ENCODE measurements at places on chromosomes 1 and 21.

DNA sequence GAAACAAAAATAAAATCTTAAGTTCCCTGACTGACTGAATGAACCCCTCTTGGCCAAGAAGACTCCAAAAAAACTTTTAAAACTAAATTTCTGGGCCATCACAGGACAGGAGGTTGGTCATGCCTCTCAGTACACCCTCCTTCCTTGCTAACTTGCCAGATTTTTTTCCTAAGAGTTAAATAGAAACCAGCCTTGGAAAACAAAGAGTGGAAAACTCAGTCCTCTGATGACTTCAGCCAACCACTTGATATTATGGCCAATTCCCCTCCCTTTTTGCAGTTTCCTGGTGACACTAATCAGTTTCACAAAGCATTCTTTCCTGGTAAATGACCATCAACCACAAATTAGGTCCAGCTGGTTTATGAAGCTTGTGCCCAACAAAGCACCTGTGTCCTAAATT is 134.8 kb downstream of the ZNF648 start:
- DNase-seq: no peak

GRCh38 chr1:226405411-226405988 is 2.4 kb downstream of the PARP1 start:
- DNase-seq: no peak

- no peak for DNase-seq
Measured at GRCh38 chr1:231828182-231828920, 201.8 kb downstream of the DISC1 start.

DNA sequence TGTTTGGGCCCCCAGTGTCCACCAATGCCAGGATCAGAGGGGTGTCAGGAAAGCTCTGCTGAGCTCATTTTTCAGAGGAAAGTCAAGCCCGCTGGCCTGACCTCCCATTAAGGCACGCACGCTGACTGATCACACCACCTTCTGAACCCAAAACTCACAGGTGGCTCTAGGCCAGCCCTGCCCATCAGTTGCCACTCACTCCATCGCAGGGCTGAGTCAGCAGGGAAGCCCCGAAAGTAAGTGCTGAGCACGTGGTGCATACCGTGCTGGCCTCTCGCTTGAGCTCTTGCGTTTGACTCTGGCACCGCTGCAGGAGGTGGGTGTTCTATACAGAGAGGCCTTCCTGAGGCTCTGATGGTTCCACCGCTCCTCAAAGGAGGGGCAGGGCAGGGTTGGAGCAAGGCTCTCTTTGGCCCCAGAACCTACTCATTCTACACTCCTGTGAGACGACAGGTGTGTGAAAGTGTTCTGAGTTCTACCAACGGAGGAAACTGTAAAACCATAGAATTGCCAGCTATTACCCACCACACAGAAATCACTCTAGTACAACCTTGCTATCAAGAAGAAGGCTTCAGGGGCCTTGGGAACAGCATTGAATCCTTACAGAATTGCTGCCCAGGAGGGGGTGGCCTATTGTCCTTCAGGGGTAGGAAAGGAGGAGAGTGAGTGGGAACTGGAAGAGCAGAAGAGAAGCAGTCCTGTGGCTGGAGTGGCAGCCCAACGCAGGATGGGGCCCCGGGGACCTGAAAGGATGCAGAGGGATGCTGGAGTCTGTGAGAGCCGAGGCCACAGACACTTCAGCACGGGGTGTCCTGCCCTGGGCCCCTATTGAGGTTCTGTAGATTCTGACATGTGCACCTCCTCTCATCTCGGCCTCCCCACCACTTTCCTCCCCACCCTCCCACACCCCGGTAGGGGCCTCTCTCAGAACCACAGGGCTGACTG is 214.7 kb upstream of the EDN2 start:
- no peak for DNase-seq

DNA sequence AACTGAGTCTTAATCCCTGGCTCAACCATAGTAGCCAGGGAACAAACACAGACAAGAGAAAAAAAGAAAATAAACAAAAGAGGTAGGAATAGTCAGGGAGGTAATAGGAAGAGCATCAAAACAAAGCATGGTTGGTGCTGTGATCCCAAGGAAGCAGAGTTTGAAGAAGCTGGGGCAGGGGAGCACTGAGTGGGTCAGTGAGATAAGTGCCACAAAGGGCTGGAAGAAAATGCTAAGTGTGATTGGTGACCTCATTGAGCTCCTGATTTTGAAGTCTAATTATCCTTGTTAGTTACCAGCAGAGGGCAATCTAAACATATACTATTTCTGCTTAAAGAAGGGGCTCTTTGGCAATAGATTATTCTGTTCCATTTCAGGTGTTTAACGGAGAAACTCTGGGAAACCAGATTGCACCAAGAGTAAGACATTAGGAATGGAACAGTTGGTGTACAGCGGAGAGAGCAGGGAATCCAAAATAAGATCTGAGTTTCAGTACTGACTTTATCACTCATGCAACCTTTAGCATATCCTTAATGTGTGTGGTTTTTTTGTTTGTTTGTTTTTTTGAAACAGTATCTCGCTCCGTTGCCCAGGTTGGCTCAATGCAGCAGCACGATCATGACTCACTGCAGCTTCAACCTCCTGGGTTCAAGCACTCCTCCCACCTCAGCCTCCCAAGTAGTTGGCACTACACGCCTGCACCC is 30.7 kb upstream of the KIAA1614 start:
- no peak for DNase-seq

GRCh38 chr1:81446000-81446669 is 354.6 kb upstream of the ADGRL2 start:
- no peak for DNase-seq

DNA sequence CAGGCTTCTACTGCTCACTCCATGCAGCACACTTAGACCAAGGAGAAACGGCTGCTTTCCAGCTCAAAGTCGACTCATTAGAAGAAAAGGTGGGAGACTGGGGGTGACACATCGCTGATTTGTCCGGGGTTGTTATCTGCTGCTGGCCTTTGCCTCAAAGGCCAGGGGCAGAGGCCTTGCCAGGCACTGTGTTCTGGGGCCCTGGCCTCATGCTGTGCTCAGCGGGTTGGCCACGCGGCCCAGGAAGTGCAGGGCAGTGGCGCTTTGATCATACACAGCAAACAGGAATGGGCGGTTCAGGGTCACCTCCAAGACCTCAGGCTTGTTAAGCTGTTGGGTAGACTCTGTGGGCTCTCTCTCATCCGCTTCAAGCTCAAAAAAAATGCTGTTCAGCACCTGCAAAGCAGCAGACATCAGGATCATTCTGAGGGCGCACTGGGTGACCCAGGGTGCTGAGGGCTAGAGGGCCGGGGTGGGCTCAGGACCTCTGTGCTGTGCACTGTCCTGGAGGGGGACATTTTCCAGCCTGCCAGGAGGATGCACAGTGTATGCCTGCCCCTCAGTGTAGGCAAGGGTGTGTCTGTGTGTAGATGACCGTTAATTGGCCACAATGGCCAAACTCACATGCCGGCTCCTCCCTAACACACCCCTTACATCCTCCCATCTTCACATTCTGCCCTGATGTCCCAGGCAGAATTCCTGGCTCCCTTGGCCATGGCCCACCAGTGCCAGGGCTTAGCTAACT is 10.8 kb downstream of the AGT start:
- DNase-seq: no peak

DNA sequence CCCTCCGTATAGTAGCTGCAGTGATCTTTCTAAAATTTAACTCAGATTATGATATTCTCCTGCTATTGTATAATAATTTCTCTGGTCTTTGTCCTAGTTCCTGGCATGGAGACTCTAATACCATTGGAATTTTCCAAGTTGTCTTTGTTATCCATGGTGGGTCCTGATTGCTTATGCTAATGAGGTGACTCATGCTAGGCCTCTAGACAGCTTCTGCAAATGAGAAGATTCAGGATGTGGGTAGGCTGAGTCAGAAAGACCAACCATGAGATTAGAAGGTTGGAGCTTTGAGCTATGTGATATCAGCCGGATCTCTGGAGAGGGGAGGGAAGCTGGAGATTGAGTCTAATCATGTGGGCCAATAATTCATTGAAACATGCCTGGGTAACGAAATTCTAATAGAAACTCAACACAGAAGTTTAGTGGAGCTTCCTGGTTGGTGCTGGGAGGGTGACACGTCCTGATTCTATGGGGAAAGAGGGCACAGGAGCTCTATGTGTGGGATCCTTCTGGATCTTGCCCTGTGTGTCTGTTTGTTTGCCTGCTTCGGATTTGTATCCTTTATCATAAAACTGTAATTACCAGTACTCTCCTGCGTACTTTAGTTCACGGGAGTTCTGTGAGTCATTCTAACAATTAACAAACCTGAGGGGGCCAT is 73.2 kb upstream of the CNIH3 start:
- DNase-seq: no peak

- no peak for DNase-seq
Measured at GRCh38 chr21:44255511-44255981, 6.2 kb downstream of the DNMT3L start.

GRCh38 chr1:2856066-2856390 is 54.5 kb upstream of the TTC34 start:
- no peak for DNase-seq

DNA sequence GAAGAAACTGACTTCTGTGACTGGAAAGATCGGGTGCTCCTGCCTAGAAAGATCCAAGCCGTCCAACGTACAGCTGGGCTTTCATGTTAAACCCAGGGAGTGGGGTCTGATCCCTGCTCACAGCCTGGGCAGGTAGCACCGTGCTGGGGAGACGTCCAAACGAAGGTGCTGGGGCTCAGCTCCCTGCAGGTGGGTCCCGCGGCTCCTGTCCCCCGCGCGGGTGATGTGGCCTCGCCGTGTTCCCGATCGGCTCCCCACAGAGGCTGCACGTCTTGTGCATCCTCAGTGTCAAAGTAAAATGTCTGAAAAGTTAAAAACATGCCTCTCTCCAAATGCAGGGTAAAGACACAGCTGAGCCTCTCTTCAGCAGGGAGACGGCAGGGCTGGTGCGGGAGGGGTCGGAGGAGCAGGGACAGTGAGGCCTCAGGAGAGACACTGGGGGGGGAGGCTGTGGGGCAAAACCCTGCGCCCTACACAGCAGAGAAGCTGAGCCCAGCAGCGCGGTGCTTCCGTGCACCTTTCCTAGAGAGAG is 40.1 kb upstream of the COL6A2 start:
- no peak for DNase-seq

DNA sequence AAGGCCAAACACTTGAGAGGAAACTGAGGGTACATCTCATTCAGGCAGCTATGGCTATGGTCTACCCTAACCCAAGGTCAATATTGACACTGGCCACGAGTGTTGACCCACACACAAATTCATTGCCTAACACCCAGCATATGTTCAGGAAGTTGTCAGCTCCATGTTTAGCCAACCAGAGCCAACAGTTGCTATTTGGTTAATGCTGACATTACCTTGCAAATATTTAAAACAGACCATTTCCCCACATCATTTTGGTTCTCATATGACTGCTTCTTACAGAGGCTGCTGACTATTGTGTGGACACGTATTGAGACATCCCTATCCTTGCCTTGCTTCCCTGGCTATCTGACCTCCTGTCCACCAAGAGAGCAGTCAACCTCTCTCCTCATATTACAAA is 97.3 kb downstream of the LMX1A start:
- no peak for DNase-seq

DNA sequence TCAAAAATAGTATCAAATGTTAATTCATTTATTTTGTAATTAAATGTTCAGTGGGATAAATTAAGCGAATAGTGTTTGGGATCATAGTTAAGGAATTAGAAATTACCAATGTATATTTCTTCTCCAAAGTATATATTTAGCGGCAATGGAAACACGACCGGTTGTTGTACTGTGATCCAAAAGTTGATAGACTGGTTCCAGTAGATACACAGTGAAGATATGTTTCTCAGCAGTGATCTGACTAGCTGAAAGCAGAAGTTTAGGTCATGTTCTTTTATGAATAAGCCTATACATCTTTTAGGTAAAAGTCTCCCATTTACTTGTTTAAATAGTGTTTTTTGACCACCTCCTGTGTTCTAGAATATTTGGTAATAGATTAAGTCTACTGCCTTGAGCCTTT is 8.8 kb downstream of the USP16 start:
- no peak for DNase-seq

DNA sequence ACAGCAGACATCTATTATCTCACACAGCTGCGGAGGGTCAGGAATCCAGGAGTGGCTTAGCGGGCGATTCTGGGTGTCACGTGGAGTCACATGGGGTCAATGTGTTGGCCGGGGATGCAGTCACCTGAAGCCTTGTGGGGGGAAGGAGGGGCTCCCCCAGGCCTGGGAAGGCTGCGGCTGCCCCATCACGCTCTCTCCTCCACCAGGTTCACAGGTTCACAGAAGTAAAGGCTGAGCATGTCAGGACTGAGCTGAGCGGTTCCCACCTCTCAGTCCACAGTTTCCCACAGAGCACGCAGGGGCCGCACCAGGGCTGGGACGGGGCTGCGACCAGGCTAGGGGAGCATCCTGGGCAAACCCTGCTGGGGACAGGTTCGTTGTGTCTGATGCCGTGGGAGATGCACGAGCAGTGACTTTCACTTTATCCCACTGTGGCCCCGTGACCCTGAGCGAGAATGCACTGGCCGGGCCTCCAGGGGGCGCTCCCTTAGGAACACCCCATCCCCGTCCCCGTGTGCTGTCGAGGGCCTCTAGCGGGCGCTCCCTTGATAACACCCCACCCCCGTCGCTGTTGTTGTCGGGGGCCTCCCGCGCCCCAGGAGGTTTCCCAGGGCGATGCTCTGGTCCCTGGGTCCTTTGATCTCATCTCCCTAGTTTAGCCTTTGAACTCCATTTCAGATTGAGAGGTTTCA is 73.2 kb upstream of the TRAPPC10 start:
- peak; percentile 71 for DNase-seq

DNA sequence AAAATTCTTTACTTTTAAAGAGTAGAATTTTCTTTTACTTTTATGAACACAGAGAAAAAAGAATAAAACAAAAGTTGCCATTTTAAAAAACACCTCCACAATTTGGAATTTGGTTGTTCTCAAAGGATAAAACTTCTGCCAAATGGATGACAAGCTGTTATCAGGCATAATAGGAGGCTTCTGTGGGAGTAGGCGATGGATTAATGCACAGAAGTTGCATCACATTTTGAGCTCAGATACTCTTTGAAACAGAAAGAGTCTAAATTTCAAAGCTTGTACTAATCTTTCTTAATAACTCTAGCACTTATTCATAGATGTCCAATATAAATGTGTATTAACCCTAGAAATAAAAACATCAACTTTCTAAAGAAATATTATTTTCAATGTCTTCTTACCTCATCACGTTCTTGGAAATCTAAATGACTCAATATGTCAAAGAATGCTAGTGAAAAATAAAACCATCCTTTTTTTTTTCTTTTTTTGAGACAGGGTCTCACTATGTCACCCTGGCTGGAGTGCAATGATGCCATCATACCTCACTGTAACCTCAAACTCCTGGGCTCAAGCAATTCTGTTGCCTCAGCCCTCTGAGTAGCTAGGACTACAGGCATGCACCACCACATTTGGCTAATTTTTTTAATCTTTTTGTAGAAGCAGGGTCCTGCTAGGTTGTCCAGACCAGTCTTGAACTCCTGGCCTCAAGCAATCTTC is 112.8 kb upstream of the USP25 start:
- no peak for DNase-seq

All from stimulated activated CD8-positive, alpha-beta memory T cell treated with anti-CD3 and anti-CD28 coated beads, Interleukin-7, amount 100 ng/mL, for 1 hour (primary cell).